ENCODE measurements at places on chromosomes 6 and 20. TPM values are rescaled to one million over a fixed set of nuclear protein-coding genes. Genes with fewer than 3 reads are reported as not detected.

The ROMO1 gene
- total RNA-seq, result 160 TPM

- no peak for DNase-seq
Measured at GRCh38 chr6:157376241-157376640, 4.7 kb upstream of the ZDHHC14 start.

The CLIC5 gene
- 1.6 TPM for total RNA-seq

The ACOT8 gene
- 21.0 TPM for total RNA-seq

DNA sequence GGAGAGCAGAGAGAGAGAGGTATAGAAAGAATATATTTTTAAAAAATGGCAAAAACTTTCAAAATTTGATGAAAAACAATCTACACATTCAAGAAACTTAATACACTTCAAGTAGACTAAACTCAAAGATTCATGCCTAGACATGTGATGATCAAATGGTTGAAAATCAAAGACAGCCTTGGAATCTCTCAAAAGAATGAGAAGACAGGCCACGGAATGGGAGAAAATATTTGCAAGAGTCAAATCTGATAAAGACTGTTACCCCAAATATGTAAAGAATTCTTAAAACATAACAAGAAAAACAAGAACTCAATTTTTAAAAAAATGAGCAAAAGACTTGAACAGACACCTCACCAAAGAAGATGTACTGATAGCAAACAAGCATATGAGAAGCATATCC, 49.7 kb downstream of the THEMIS start:
- DNase-seq, result no peak

- no peak for DNase-seq
Measured at GRCh38 chr20:18901980-18902737, 88.6 kb downstream of the SCP2D1 start.

The GPR6 gene
- not detected for total RNA-seq

The GUCA1A gene
- total RNA-seq, result not detected

DNA sequence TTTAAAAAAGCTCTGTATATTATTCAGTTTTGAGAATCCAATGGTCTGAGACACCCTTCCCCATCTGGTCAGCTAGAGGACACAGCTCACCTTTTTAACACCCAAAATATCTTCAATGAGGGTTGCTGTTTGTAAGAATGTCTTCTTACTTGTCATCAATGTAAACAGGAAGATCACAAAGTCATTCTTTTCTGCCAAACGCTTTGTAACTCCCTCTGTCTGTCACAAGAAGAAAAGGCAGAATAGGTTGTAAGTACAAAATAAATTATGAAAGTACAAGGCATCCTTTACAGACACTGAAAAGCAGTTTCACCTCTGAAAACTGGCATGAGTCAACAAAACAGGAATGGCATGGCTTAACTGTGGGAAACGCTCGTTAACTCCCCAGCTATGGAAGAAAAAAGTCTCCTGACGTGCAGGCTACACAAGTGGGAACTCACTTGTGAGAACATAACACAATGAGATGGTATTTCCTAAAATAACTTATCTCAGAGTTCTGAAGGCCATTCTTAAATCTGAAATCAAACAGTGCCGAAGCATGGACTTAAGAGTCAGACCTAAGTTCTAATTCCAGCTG, 42.7 kb downstream of the TRPC4AP start:
- no peak for DNase-seq

GRCh38 chr6:13873288-13874190, 51.2 kb upstream of the RNF182 start:
- peak; percentile 75 for DNase-seq

The ERVFRD-1 gene
- not detected for total RNA-seq

The DDR1 gene
- 14.2 TPM for total RNA-seq

DNA sequence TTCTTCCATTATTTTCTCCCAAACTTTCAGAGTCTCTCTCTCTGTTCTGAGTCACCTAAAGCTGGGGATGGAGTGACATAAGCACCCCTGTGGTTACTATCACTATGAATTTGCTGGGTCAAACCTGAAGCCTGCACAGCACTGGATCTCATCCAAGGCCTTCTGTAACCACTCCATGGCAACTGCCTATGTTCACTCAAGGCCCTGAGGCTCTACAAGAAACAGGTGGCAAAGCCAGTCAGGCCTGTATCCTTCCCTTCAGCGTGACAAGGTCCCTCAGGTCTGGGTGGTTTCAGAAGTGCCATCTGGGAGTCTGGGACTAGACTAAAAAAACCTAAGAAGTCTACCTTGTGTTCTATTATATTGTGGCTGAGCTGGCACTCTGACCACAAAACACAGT, 1278.8 kb upstream of the EYS start:
- no peak for DNase-seq

The TMX4 gene
- 18.1 TPM for total RNA-seq

DNA sequence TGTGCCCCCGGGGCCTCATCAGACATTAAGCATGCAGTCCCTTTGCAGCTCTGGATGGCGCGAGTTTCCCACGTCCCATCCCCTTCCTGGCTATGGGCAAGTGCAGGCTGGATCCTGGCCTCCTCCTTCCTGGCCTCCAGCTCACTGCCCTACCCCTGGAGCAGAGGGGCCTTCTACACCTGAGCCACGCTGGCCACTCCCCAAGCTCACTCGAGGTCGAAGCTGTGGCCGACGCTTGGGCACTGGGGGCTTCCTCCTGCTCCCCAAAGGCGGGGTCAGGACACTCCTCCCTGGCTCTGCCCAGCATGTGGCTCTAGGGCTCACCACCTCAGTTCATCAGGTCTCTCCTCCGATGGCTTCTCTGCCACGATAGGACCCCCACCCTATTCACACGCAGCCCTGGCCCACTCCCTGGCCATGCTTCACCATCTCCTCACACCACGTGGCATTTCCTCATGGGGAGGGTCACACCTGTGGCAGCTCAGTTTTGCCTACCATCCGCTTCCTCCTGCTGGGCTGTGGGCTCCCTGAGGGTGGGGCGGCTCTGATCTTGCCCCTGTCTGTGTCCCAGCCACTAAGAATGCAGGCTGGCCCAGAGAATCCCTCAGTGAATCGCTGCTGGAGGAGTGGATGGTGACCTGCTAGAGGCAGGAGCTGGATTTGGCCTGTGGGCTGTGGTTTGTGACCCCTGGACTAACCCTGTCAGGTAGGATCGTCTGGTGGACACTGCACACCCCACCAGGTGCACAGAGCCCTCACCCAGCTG, 280.7 kb downstream of the TAF4 start:
- DNase-seq, result no peak

- DNase-seq, result no peak
Measured at GRCh38 chr6:4970739-4971395, 33.0 kb downstream of the RPP40 start.

GRCh38 chr20:50251992-50252511, 61.4 kb downstream of the CEBPB start:
- DNase-seq, result no peak

Measured in activated T-cell treated with anti-CD3 and anti-CD28 coated beads, Interleukin-2, amount 50 U/mL, for 4 hours (primary cell).